Stimulated activated CD8-positive, alpha-beta memory T cell treated with anti-CD3 and anti-CD28 coated beads, Interleukin-4, amount 100 ng/mL, for 24 hours (primary cell): ENCODE measurements at places on chromosomes 2 and 18.

- no peak for DNase-seq
Observed at GRCh38 chr2:25375989-25376545, 34.3 kb upstream of the DNMT3A start.

- no peak for DNase-seq
Observed at GRCh38 chr2:133847591-133847990, 279.3 kb upstream of the NCKAP5 start.

GRCh38 chr2:119407430-119408220 is 24.0 kb upstream of the TMEM37 start:
- no peak for DNase-seq

GRCh38 chr18:13619505-13620205 is 106.7 kb downstream of the FAM210A start:
- no peak for DNase-seq

GRCh38 chr18:33871363-33872025 is 293.5 kb downstream of the ASXL3 start:
- no peak for DNase-seq

- no peak for DNase-seq
Observed at GRCh38 chr2:200216310-200216709, 90.2 kb upstream of the SPATS2L start.

- no peak for DNase-seq
Observed at GRCh38 chr2:123540291-123540690, 484.8 kb upstream of the CNTNAP5 start.

DNA sequence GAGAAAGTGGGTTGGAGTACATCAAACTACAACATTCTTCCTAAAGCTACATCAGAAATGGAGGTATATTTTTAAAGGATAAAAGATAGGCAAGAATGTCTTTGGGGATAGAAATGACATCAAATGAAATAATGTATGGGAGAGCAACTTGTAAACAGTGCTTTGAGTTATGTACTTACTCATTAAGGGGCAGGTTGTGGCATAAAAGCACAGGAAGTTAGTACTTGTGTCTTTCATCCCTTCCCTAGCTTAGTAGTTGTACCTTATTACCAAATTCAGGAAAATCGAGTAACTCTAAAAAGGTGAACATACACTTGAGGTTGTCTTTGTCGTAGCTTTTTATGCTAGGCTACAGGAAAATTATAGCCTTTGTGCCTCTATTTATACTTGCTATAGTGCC is 28.9 kb downstream of the PPP1CB start:
- DNase-seq = no peak

- DNase-seq = no peak
Observed at GRCh38 chr2:144085016-144085415, 434.9 kb downstream of the ZEB2 start.

GRCh38 chr2:28336264-28336980 is 56.2 kb upstream of the FOSL2 start:
- no peak for DNase-seq

DNA sequence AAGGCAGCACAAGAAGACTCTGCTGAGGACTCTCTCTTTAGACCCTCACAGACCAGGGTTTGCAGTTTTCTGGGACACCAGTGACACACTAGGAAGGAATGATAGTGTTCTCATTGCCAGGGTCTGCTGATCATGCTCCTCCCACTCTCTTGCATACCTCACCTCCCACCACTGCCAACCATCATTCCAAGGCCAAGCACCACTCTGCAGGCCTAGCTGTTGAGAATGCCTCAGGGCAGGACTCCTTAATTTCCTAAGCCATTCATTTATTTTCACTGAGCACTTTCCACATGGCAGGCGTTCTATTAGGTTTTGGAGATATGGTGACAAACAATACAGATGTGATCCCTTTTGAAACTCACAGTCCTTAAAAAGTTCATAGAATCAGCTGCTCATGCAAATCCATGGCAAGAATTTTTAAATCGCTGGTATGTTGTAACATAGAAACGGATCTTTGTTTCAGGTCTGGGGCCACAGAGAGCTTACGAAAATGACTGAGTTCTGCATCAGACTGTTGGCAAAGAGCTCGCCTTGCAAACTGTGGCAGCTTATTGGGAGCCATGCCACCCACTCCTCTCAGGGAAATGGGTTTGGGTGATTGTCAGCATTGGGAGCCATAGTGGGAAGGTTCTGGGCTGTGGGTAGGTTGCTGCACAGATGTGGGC is 78.5 kb downstream of the XDH start:
- no peak for DNase-seq

GRCh38 chr2:197284956-197285355 is 25.6 kb downstream of the ANKRD44 start:
- no peak for DNase-seq

GRCh38 chr2:150034665-150035064 is 447.1 kb upstream of the MMADHC start:
- no peak for DNase-seq

GRCh38 chr18:60062396-60062795 is 162.6 kb downstream of the PMAIP1 start:
- DNase-seq = no peak

DNA sequence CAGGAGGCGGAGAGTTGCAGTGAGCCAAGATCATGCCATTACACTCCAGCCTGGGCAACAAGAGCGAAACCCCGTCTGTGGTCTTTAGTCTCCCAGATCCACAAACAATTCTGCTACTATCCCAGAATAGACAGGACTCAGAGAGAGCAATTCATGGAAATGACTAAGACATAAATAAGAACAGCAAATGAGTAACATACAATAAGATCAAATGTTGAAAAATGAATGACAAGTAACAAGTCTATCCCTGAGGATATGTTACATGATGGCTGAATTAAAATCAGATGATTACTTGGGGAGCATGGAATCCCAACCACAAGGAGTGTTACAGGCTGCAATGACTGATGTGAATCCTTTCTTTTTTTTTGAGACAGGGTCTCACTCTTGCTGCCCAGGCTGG is 10.3 kb downstream of the ARL5A start:
- no peak for DNase-seq

- DNase-seq = no peak
Observed at GRCh38 chr2:42309366-42309765, 51.7 kb downstream of the COX7A2L start.

GRCh38 chr18:25075783-25076182 is 276.2 kb downstream of the ZNF521 start:
- DNase-seq = no peak

GRCh38 chr18:29034113-29034856 is 857.4 kb upstream of the CDH2 start:
- DNase-seq = no peak
